ENCODE measurements at places on chromosomes 1 and 21.

- DNase-seq = no peak
Measured at GRCh38 chr1:192485692-192486436, 89.7 kb upstream of the RGS1 start.

GRCh38 chr1:13624526-13624925 is 40.9 kb downstream of the PDPN start:
- DNase-seq = no peak

DNA sequence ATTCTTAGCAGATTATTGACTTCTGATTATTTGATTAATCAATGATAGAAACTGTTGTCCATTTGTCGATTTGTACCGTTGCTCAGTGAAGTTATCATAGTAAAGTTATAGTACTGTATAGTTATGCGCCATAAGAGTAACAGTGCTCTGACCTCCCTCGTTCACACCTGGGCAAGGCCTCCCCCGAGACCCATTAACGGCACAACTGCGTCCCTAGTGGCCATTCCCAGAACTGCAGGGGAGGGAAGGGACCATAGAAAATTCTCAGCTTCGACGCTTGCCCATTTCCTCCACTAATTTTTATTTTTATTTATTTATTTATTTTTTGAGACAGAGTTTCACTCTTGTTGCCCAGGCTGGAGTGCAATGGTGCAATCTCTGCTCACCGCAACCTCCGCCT is 334.4 kb downstream of the DSCAM start:
- no peak for DNase-seq

DNA sequence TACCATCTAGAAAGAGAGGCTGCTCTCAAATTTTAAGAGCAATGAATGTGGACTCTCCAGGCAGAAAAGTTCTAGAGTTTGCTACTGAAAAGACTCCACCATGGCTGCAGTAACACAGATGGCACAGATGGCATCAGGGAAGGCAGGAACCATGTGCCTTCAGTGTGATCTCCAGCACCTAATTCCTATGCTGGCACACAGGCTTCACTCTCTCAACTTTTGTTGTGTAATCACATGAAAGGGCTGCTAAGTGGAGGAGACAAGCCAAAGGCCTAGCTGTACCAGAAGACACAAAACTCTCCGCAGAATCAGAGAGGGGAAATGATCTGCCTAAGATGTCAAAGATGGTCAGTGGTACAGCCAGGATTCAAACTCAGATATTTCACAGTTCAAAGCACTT is 31.1 kb downstream of the ERI3 start:
- DNase-seq = no peak

DNA sequence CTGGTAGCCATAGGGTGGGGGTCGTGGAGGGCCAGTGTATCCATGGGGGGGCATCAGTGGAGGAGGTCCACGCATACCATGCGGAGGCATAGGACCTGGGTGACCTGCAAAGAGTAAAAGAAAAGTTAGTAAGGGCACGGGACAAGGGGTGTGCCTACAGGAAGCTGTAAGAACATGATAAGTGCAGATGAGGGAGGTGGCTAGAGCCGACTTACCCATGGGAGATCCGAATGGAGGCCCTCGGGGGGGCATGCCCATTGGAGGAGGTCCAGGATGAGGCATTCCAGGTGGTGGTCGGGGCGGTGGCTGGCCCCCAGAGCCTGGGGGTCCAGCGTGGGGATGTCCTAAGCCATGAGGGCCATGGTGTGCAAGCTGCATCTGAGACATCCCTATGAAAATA is 4.0 kb downstream of the SF3B4 start:
- DNase-seq = peak; percentile 76

Measured in hematopoietic multipotent progenitor cell treated with erythropoietin and hydrocortisone succinate and interleukin-3 and kit ligand, for 15 days (in vitro differentiated cells).